Uterus (tissue), 4 donors: ENCODE measurements at places on chromosomes 5 and 9.
A peak's percentile ranks its signal among the peaks of the same experiment; 100 is the strongest.

- H3K4me3 ChIP-seq = no peak overlapping the region
- H3K36me3 ChIP-seq = no peaks in the 10 kb centered on the region
- H3K27me3 ChIP-seq = no peaks in the 10 kb centered on the region
- no peak overlapping the region for H3K27ac ChIP-seq
- H3K4me1 ChIP-seq = no peaks in the 10 kb centered on the region
- no peak for DNase-seq
Observed at GRCh38 chr5:88924330-88924657, 41.3 kb upstream of the MEF2C start.

- H3K4me1 ChIP-seq = no peaks in the 10 kb centered on the region
- no peaks in the 10 kb centered on the region for H3K36me3 ChIP-seq
- no peak for DNase-seq
- H3K4me3 ChIP-seq = no peak overlapping the region
- no peak overlapping the region for H3K27ac ChIP-seq
- H3K27me3 ChIP-seq = no peaks in the 10 kb centered on the region
Observed at GRCh38 chr5:10635257-10635866, 71.5 kb downstream of the ANKRD33B start.

DNA sequence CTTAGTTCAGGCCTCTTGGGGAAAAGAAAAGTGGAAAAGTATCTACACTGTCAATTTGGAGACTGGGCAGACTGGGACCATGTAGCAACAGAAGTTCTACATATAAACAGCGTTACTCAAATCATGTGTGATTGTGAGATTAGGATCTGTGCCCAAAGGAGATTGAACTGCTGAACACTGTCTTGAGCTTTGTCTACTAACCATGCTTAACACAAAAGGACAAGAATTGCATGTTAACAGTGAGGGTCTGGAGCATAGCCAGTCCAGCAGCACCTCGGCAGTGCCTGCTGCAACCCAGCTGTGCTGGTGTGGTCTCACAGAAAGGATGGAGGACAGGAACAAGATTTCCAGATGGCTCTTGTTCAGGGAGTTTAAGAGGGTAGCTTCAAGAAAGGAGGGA lies 5.7 kb downstream of the PAM start:
- no peaks in the 10 kb centered on the region for H3K36me3 ChIP-seq
- no peaks in the 10 kb centered on the region for H3K4me1 ChIP-seq
- DNase-seq = no peak
- H3K27ac ChIP-seq = no peak overlapping the region

DNA sequence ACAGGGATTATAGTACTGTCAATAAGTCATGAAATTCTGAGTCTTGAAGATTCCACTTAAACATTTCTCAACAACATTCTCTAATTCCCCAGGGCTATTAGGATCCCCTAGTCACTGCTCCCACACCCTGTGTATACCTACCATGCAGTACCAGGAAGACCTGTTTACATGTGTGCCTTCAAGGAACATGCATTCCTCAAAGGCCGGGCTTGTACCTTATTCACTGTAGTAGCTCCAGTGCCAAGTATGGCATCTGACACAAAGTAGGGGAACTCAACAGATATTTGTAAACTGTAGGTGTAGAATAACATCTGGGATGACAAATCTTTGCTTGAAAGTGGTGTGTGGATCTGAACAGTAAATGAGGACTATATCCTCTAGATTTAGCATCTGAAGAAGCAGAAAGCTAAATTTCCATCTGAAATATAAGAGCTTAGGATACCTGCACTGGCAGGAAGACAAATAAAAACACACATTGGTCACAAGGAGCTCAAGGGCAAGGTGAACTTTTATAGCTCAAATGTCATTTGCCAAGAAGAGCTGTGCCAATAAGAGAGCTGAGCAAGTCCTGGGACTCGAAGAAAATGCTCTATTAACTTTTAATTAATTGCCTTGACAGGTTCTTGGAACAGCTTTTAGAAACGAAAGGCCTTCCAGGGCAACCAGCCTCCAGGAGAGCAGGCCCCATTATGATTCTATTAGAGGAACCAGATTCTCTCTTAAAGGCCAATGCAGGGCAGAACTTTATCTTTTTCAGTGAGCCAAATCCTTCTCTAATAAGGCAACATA lies 52.3 kb upstream of the MYOT start:
- peaks cover 8% of the 10 kb centered on the region for H3K4me1 ChIP-seq
- H3K36me3 ChIP-seq = no peaks in the 10 kb centered on the region
- DNase-seq = no peak
- no peak overlapping the region for H3K4me3 ChIP-seq

DNA sequence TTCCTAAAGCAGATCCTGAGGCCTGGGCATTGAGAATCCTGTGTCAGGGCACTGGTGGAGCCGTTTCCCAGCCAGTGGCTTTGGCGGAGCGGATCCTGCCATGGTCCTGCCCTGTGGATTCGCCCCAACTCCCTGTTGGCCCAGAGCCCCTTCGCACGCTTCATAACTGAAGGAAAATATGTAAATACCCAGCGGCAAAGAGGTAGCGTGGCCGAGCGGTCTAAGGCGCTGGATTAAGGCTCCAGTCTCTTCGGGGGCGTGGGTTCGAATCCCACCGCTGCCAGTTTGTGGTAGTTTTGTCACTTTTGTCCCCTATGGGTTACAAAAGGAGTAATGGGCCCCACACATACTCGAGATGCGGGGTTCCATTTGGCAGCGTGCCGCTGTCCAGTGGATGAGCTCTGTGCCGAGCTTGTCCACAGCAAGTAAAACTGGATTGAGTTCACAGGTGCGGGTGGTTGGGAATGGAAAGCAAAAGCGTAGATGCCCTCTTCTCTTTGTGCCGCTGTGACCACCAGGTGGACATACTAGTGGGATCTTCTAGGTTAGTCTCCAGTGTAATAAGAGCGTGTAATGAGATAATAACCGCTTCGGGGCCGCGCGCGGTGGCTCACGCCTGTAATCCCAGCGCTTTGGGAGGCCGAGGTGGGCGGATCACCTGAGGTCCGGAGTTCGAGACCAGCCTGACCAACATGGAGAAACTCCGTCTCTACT lies 17.3 kb downstream of the TRIM7 start:
- peak overlapping the region; percentile 93 for H3K27ac ChIP-seq
- H3K36me3 ChIP-seq = no peaks in the 10 kb centered on the region
- no peaks in the 10 kb centered on the region for H3K27me3 ChIP-seq
